ENCODE measurements at places on chromosomes 3 and 15.

- DNase-seq = no peak
These were observed 3.2 kb upstream of the ITIH3 start for GRCh38 chr3:52791366-52791765.

- DNase-seq = no peak
These were observed 156.8 kb downstream of the LSAMP start for GRCh38 chr3:116288485-116288884.

DNA sequence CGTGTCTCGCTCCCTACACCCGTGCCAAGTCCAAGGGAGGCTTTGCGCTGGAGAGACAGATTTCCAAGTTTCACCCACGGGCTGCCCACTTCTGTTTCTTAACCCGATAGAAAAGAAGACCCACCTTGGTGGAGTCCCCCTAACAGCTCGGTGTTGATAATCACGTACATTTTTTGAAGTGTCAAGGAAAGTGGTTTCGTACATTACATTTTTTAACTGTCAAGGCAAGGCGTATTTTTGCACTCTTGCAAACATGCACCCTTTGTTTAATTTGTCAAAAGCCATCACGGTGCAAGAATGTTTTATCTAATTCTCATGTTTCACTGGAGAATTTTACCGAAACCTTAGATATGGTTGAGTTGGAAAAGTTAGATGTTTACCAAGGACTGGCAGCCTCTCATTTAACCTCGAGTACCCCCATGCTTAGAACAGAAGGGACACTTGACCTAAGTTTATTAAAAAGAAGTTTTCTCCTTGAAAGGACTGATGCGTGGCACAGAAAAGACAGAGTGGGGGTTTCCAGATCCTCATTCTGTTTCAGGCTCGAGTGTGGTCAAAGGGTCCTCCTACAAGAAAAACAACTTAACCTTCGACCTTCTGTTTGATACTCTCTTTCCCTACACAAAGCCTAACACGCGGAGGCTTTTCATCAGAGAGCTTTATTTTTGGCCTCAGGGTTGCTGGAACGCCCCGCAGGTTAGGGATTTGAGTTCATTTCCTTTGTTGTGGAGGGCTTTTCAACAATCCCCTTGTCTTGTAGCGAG is 882 bp downstream of the GXYLT2 start:
- DNase-seq = no peak

DNA sequence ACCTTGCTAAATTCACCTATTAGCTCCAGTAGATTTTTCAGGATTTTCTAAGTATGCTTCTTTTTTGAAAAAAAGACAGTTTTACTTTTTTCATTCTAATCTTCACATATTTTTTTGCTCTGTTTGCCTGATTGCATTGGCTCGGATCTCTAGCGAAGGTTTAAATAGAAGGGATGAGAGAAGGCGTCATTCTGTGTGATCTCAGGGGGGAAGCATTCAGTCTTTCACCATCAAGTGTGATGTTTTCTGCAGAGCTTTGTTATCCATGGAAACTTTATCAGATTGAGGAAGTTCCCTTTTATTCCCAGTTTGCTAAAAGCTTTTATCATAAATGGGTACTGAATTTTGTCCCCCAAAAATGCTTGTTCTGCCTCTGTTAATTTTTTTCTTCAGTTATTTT is 120.3 kb downstream of the LRRK1 start:
- DNase-seq = no peak

- DNase-seq = no peak
These were observed 122.0 kb downstream of the VPS13C start for GRCh38 chr15:61938249-61938648.

DNA sequence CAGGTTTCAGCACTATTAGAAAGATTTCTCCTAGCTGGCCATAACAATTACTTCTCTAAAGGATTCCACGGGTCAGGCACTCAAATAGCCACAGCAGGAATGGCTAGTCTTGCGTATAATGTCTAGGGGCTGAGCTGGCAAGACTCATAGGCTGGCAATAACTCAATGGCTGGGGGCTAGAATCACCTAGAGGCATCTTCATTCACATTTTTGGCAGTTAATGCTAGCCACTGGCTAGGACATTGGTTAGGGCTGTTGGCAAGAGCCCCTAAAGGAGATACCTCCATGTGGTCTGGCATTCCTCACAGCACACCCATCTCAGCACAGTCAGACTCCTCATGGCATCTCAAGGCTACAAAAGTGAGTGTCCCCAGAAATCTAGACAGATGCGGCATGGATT is 6.2 kb downstream of the SUSD5 start:
- DNase-seq = no peak

- no peak for DNase-seq
These were observed 96.3 kb downstream of the SOX2 start for GRCh38 chr3:181808053-181808452.

DNA sequence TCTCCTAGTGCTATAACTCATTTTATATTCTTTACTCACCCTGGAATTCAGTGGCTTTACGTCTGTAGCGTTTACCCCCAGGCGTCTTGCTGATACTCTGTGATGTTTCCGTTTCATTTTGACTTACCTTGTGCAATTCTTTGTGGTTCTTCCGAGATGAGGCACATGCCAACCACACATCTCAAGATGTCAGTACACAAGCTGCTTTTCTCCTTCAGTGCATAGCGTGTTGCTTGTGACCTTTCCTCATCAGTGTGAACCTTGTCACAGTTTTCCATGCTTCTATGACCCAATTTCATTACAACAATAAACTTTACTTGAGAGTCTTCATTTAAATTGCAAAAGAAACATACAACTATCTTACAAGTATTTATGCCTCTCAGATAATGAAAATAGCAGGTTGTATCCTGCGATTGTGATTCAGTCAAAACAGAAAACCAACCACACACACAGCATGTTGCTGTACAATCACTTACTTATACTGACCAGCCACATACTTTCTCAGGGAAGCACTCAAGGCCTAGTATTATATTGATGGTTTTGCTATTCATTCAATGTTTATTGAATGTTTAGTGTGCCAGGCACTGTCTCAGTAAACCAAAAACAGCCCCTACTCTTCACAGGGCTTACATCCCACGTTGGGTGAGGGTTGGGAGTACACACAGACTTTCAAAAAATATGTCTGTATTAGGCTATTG is 4.6 kb upstream of the TBL1XR1 start:
- no peak for DNase-seq

GRCh38 chr3:60202052-60202726 is 1049.1 kb downstream of the FHIT start:
- DNase-seq = no peak

- no peak for DNase-seq
These were observed 662 bp upstream of the GLCE start for GRCh38 chr15:69159805-69160140.

DNA sequence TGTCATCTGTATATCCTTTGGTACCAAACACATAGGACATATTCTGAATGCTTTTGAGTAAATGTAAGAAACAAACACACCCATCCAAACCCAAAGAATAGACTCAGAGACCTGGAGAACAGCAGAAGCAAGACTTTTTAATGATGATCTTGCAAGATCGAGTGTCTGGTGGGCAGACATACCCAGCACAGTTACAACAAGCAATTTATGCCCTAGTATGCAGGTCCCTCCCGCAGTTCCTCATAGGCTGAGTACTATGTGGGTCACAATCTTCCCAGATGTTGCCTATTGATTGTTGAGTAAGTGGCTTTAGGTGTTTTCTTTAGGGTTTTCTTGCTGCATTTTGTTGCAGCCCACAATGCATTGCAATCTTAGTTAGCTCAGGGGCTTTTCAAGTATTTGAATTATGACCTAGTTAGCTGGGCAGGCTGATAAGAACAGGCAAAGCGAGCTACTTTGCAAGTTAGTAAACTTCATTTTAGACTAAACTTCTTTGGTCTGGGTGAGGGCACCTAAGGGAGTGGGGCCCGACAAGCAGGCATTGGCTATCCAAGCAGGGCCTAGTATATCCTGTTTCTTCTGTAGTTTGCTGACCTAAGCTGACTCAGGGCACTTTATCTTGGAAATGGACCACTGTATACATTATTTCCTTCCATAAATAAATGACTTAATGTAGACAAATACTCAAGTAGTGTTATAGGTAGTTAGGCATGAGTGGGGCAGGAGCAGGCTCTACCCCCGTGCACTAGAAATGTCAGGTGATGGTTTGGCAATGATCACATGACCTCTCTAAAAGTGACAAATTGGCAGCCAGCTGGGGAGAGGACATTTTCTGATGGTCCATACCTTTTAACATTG is 87.3 kb upstream of the LIPC start:
- DNase-seq = no peak

DNA sequence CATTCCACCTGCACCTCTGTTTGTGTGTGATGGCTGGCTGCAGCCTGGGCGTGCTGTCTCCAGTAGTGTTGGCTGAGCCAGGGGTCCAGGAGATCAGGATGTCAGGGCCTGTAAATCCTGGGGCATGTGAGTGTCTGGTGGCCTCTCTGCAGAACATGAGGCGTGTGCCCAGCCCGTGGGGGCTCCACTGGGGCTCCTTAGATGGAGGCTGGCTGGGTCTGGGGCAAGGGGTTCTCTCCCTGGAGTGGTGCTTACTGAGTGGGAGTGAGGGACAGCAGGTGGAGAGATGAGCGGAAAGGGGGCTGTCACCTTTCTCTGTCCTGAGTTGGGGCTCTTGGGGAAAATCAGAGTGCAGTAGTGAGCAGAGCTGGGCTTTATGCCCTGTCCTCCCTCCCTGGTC is 152.2 kb downstream of the CHDH start:
- DNase-seq = no peak

- no peak for DNase-seq
These were observed 160.5 kb upstream of the CHRNA7 start for GRCh38 chr15:31869686-31870307.

DNA sequence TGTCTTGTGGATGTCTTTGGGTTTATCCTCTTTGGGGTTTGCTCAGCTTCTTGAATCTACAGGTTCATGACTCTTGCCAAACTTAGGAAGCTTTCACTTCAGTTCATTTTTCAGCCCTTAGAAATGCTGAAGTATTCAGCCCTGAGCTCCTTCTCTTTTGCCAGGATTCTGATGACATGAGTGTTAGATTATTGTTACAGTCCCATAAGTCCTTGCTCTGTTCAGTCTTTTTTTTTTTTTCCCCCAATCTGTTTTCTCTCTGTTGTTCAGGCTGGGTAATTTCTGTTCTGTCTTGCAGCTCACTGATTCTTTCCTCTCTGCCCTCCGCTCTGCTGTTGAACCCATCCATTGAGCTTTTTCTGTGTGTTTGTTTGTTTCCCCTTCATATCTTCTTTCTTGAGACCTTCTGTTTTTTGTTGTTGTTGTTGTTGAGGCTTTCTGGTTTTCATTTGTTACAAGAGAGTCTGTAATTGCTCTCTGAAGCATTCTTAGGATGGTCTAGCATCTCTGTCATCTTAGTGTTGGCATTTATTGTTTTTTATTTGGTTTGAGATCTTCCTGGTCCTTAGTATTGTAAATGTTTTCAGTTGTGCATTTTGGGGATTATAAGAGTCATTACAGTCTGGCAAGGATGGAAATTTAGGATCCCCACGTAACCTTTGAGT is 18.4 kb downstream of the LRCH3 start:
- no peak for DNase-seq

DNA sequence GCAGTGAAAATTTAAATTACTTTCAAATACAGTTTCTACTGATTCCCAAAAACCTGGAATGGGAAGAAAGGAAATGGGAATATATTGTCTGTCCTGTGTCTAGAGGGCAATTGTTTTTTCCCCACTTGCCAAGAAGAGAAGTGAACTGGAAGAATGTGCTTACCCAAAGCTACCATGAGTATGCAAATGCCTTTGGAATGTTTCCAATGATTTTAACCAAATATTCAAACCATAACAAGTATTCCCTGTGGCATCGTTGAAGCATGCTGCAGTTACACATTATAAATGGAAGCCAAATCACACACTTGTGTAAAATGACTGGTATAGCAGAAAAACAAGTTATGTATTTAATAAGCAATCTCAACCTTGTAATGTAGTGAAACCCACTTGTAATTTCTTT is 368.2 kb downstream of the GBE1 start:
- no peak for DNase-seq

GRCh38 chr15:43361313-43361903 is 9.4 kb downstream of the ZSCAN29 start:
- DNase-seq = no peak

DNA sequence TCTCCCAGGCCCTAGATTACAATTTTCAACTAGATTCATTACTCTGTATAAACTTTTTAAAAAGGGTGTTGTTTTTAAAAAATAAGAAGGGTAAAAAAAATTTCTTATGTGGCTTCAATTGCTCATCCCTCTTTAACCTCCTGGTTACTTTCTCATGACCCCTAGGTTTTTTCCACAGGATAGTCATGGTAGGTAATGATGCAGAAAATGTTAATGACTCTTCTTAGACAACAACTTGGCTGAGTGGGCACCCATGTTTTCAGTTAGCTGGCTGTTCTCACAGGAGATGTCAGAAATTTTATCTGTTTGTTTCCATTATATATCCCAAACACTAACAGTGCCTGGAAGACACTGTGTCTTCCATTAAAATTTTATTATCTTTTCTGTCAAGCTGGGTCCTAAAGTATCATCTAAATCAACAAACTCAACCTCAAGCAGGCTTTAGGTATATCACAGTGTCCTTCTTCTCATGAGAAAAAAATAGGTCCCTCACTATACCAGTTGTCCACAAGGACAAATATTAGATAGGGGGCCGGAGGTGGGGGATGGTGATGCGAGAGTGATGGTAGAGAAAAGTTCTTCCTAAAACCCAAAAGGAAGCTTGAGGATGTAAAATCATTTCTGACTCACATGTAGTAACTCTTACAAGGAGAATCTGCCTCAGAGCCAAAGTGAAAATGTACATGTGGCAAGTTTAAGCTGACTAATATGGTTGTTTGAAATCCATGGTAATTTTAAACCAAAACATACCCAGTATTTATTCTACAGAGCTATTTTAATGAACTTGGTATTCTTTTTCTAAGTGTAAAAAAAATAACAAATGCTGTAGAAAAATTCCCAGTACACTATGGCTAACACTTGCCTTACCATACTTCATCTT is 43.3 kb downstream of the PLOD2 start:
- no peak for DNase-seq

DNA sequence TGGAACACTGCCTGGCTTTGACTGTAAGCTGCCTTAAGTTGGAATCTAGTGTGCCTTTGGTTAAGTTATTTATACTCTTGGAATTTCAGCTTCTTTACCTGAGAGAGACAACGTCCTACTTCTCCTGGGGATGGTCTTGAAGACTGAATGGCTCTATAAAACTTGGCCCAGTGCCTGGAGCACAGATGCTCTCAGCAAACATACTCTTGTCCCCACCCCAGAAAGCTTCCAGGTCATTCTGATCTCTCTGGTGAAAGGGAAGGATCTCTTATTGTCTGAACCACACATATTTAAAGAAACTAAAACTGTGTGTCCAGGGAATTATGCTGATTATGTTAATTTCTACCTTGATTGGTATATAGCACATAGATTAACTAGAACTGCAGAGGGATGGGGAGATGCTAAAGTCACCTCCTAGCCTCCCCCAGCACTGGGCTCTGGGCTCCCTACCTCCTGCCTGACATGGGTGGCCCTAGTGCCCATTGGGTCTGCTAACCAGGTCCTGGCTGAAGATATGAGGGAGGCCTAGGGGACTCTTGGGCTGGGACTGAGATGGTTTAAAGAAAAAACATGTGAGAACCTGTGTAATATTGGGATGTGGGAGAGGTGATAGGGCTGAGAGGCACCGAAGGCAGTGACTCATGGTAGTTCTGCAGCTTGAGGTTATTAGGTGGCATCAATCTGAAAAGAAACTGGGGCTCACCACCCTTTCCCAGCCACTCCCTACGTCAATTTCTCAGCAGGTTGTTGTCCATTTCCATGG is 171.0 kb downstream of the RPLP1 start:
- no peak for DNase-seq
